ENCODE measurements at places on chromosomes 2 and 18.

GRCh38 chr2:240198226-240198625 lies 57.8 kb upstream of the OTOS start:
- DNase-seq, result no peak

DNA sequence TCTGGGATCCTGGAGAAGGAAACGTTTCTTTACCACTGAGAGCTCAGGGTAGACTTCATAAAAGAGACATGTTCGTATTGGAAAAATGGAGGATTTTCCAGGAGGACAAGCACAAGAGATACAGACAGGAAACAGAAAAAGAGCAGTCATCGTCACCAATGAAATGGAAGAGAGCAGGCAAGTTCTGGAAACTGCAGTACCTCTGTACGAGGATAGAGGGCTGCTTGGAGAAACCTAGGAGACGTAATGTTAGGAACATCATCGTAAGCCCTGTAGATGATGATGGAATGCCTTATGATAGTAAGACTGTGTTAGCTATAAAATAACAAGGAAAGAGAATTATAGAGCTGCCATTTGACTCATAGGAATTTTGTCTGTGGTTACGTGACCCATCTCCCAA lies 121.1 kb upstream of the KLHL14 start:
- DNase-seq, result no peak

GRCh38 chr2:72895759-72896281 lies 8.6 kb downstream of the SPR start:
- no peak for DNase-seq

GRCh38 chr2:153354377-153354776 lies 124.2 kb downstream of the RPRM start:
- no peak for DNase-seq

DNA sequence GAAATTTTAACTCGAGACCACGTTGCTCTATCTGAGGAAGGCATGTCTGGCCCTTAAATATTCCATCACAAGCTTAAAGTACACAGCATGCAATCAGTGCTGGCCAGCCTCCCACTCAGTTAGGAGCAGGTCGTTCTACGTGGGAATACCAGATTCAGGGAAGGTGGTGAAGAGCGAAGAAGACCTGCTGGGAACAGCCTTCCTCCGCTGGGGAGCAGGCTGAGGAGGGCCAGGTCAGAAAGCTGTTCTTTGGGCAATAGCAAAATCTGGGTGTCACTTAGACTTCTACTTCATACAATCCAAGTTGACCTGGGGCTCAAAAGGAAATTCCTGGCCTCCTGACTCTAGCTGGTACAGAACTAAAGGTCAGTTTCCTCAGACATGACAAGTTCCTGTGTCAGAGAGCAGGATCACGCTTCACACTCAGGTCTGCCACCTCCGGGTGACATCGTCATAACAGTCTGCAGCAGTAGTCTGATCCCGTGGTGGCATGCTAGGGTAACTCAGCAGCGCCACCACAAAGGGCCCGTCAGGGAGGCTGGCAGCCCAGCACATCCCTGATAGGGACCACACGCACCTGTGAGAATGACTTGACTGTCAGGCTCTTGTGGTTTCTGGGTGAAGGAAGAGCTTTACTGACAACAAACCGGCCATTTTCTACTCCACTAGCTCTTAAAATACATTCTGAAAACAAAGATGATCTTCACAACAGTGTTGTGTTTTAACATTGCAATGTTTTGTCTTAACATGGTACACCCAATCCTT lies 35.2 kb upstream of the NAPG start:
- DNase-seq, result peak; percentile 42
